ENCODE measurements at places on chromosomes 2 and 18.

- no peak for DNase-seq
These were observed 368.7 kb upstream of the ID2 start for GRCh38 chr2:8312861-8313830.

DNA sequence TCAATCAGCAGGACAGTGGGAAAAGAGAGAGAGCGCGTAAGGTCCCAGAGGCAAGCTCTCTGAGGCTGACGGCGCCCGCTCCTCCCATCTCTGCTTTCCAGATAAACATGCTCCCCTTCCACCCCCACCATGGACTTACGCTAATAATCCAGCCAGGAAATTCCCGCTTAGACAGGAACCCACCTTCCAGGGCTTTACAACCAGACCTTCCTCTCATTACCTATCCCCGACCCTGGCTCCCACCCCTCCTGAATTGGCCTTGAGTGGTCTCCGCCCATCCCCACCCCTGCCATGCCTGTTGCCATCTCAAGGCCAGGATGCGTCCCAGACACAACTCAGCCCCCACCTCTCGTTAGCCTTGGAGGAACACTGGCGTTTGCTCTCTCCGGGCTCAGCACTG, 131.1 kb downstream of the SMAD2 start:
- no peak for DNase-seq

DNA sequence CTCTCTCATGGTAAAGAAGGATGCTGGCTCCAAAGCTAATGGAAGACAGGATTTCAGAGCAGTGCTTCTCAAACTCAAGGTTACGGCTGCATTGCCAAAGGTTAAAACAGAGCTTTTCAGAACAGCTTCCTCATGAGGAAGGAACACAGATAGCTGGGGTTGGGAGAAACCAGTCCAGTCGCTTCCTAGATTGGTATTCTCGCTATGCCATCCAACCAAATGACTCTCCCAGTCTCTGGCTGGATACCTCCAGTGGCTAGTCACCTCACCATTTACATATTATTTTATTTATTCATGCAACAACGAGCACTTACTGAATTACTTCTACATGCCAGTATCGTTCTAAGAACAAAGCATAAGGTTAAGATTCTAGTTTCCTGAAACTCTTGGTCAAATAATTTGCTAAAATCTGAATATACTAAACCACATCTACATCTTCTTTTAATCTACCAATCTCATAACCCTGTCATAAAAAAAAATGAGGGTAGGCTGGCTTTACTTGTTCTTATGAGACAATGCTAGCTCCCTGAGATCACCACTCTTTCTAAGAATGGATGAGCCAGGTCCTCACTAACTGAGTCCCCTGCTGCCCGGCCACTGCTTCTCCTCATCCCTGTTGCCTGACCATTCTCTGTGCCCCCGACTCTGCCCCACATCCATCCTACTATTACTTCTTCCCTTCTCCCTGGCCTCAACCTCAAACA, 20.4 kb downstream of the KDSR start:
- DNase-seq, result no peak

GRCh38 chr2:182952741-182953450, 85.4 kb downstream of the NCKAP1 start:
- no peak for DNase-seq

- DNase-seq, result no peak
These were observed 16.3 kb downstream of the THOC1 start for GRCh38 chr18:251572-251971.

- no peak for DNase-seq
These were observed 138.3 kb downstream of the CDH20 start for GRCh38 chr18:61471541-61471940.

- no peak for DNase-seq
These were observed 3.1 kb downstream of the EGR4 start for GRCh38 chr2:73290049-73290839.

GRCh38 chr2:75087736-75088135, 111.6 kb downstream of the TACR1 start:
- no peak for DNase-seq

Measured in stimulated activated CD8-positive, alpha-beta memory T cell treated with anti-CD3 and anti-CD28 coated beads, Interleukin-4, amount 100 ng/mL, for 1 hour (primary cell).